Astrocyte (in vitro differentiated cells and primary cell): ENCODE measurements at places on chromosomes 5 and 9. TPM values are rescaled to one million over a fixed set of nuclear protein-coding genes. Genes with fewer than 3 reads are reported as not detected.

Gene DCAF12
- 29.8 and 36.0 TPM in 2 replicates for total RNA-seq

Gene SOHLH1
- total RNA-seq: not detected in 2 replicates

Gene MAMDC2
- total RNA-seq: 135 and 211 TPM in 2 replicates

Gene DMRT3
- total RNA-seq: not detected in 2 replicates

Gene S1PR3
- 24.6 and 35.0 TPM in 2 replicates for total RNA-seq

Gene TSLP
- total RNA-seq: 0.14 and 0.43 TPM in 2 replicates

Gene SPDL1
- total RNA-seq: 20.2 and 27.0 TPM in 2 replicates

Gene CAST
- total RNA-seq: 268 and 287 TPM in 2 replicates

Gene PTAR1
- total RNA-seq: 73.9 and 76.8 TPM in 2 replicates

Gene CCDC180
- 2.2 and 3.5 TPM in 2 replicates for total RNA-seq

Gene FCN2
- total RNA-seq: not detected in 2 replicates

Gene RANBP3L
- total RNA-seq: 0.46 TPM in 1 of 2 replicates, not detected in the other

Gene SMIM33
- not detected in 2 replicates for total RNA-seq

Gene GHR
- total RNA-seq: 1.9 and 2.3 TPM in 2 replicates

Gene RHOBTB3
- total RNA-seq: 65.7 and 73.8 TPM in 2 replicates

Gene PCDHB7
- total RNA-seq: 0.79 and 1.0 TPM in 2 replicates

Gene SPATA31D4
- total RNA-seq: not detected in 2 replicates

Gene SHLD3
- 2.4 and 2.7 TPM in 2 replicates for total RNA-seq

Gene BAAT
- total RNA-seq: 8.9 and 9.5 TPM in 2 replicates

Gene NDUFAF2
- total RNA-seq: 43.9 and 46.0 TPM in 2 replicates

Gene GPX3
- total RNA-seq: 12.2 and 15.6 TPM in 2 replicates

Gene CER1
- total RNA-seq: 2.2 and 2.8 TPM in 2 replicates

Gene ANXA2R
- 0.50 and 0.77 TPM in 2 replicates for total RNA-seq

Gene ANKHD1
- 49.7 and 56.5 TPM in 2 replicates for total RNA-seq

Gene SHROOM1
- 5.0 TPM in 2 replicates for total RNA-seq

Gene PCDHA3
- total RNA-seq: 0.84 and 1.1 TPM in 2 replicates

Gene ZFR
- 65.8 and 68.4 TPM in 2 replicates for total RNA-seq

Gene BTNL9
- total RNA-seq: not detected in 2 replicates

Gene GPR150
- total RNA-seq: 0.14 TPM in 1 of 2 replicates, not detected in the other

Gene CYSRT1
- 1.2 and 1.3 TPM in 2 replicates for total RNA-seq

Gene PHF2
- 12.1 and 12.3 TPM in 2 replicates for total RNA-seq

Gene IL13
- not detected in 2 replicates for total RNA-seq

Gene HAVCR2
- 7.4 and 10.0 TPM in 2 replicates for total RNA-seq

Gene PCDHA1
- total RNA-seq: not detected in 2 replicates

Gene NADK2
- 20.7 and 24.5 TPM in 2 replicates for total RNA-seq

Gene F12
- total RNA-seq: 2.8 and 3.0 TPM in 2 replicates

Gene RAB3C
- 0.45 and 1.3 TPM in 2 replicates for total RNA-seq

Gene TPPP
- total RNA-seq: 1.9 and 2.2 TPM in 2 replicates

Gene SLC25A2
- 0.19 and 0.25 TPM in 2 replicates for total RNA-seq

Gene CTXN3
- not detected in 2 replicates for total RNA-seq

Gene ANKS6
- 15.6 and 16.7 TPM in 2 replicates for total RNA-seq

Gene SPINK6
- total RNA-seq: not detected in 2 replicates

Gene PLCXD3
- 0.55 and 1.6 TPM in 2 replicates for total RNA-seq

Gene RNF14
- total RNA-seq: 96.5 and 105 TPM in 2 replicates

Gene IL17B
- 0.54 and 0.60 TPM in 2 replicates for total RNA-seq

Gene LRRC19
- total RNA-seq: not detected in 2 replicates
